ENCODE measurements at places on chromosomes 3 and 15. TPM values are rescaled to one million over a fixed set of nuclear protein-coding genes. Genes with fewer than 3 reads are reported as not detected.

SHF gene
- 1.6 TPM for total RNA-seq

EXD1 gene
- total RNA-seq = not detected

TRH gene
- not detected for total RNA-seq

DAZL gene
- total RNA-seq = not detected

SLC2A2 gene
- total RNA-seq = not detected

C3orf49 gene
- total RNA-seq = not detected

NR2E3 gene
- not detected for total RNA-seq

KCTD6 gene
- total RNA-seq = 8.7 TPM

CIP2A gene
- total RNA-seq = 57.0 TPM

MDFIC2 gene
- total RNA-seq = not detected

MUSTN1 gene
- 1.4 TPM for total RNA-seq

BTD gene
- 5.4 TPM for total RNA-seq

LCTL gene
- total RNA-seq = not detected

PDCD7 gene
- total RNA-seq = 41.8 TPM

NDUFB4 gene
- 128 TPM for total RNA-seq

SEMA7A gene
- 6.8 TPM for total RNA-seq

CCR2 gene
- 19.9 TPM for total RNA-seq

PLA2G4F gene
- not detected for total RNA-seq

MYZAP gene
- total RNA-seq = 0.14 TPM

RAB43 gene
- total RNA-seq = 49.0 TPM

TUSC7 gene
- not detected for total RNA-seq

SIDT1 gene
- total RNA-seq = 17.6 TPM

ERICH6 gene
- not detected for total RNA-seq

Measured in T-helper 2 cell treated with Interferon-gamma antibody and Interleukin-4, amounts not matched to agents 100 ng/mL and 5 ng/mL, for 36 hours (primary cell).